ENCODE measurements at places on chromosomes 3 and 15. TPM values are rescaled to one million over a fixed set of nuclear protein-coding genes. Genes with fewer than 3 reads are reported as not detected.

Gene MINAR1
- total RNA-seq: 0.73 TPM

Gene GJD2
- not detected for total RNA-seq

Gene ITPR1
- 15.6 TPM for total RNA-seq

Gene PPP1R2
- 121 TPM for total RNA-seq

Gene PATL2
- 0.98 TPM for total RNA-seq

Gene MORC1
- total RNA-seq: not detected

Gene FGF12
- total RNA-seq: under 0.01 TPM

Gene C3orf52
- total RNA-seq: 0.37 TPM

Gene LDHAL6B
- not detected for total RNA-seq

Gene CFAP100
- not detected for total RNA-seq

Gene PSTPIP1
- 0.37 TPM for total RNA-seq

Gene GPR149
- total RNA-seq: not detected

Gene WNT5A
- total RNA-seq: 7.0 TPM

Gene SLC12A1
- total RNA-seq: not detected

Gene CISH
- 1.1 TPM for total RNA-seq
